Non-pigmented ciliary epithelial cell (primary cell): ENCODE measurements at places on chromosomes 2 and 18.

DNA sequence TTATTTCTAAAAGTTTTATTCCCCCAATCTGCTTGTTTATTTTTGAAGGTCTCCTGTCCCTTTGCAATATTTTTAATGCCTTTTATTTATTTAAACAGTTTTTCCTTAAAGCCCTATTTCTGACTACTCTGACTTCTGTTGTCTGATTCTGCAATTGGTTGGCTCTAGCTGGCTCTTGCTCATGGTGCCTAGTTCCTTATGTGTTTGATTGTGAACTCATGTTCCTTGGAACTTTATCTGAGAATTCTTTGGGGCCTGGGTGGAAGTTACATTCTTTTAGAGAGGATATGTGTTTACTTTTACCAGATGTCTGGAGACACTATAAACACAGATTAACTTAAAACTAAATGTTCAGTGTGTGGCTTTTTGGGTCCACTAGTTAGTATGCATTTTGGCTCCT is 175.9 kb downstream of the DYSF start:
- DNase-seq, result no peak

DNA sequence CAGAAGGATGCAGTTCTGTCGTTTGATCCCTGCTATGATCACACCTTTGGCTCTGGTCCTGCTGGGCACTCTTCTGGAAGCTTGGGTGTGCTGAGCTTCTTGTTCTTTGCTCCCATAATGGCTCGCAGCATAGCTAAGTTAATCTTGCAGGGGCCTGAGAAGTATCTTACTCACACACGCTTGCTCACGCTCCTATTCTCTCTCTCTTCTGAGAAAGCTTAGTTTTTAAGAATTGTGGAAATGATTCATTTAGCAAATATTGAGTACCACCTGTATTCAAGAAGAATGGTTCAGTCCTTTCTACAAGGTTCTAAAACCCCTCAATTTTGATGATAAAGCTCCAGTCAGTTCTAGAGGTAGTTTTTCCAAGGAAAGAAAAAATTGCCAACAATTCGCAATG is 40.6 kb downstream of the XRCC5 start:
- DNase-seq, result no peak

DNA sequence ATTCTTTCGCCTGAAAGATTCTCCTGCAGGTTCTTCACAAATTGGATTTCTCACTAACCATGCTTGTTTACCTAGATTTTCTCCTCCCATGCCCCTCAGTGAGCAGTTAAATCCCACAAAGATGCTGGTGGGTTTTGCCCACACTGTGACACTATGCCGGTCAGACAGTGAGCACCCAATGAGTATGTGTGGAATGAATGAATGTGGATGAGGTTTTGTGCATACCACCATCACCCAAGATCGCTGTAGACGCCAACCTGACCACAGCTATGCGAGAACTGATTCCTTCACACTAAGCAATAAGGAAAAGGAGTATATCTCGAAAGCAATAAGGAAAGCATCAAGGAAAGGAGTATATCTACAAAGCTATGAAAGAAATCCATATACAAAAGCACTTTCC is 116.7 kb downstream of the PID1 start:
- peak; percentile 42 for DNase-seq

DNA sequence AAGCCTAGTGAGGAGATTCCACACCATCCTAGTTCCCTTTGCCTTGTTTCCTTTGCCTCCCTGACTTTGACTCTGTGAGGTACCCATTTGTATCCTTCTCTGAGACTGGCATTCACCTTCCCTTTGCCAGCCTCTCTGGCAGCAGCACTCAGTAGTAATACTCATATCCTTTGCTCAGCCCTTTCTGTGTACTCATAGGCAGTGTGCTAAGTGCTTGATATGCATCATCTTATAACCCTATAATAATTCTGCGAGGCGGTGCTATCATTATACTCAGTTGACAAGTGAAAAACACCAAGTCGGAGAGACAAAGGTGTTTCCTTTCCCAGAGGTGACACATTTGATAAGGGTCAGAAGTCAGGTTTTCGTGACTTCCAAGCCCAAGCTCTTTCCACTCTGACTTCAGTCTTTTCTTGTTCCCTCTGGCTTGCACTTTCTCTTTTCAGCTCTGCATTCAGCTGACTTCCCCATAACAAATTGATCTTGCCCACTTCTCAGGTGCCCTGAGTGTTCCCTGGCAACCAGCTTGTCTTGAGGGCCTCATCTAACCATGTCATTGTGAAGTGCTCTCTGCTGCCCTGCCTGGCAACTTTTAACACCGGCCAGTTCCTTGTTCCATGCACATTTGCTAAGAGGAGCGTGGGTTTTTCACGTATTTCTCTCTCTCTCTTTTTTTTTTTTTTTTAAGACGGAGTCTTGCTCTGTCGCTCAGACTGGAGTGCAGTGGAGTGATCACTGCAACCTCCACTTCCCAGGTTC is 94.5 kb upstream of the UPP2 start:
- DNase-seq, result no peak

- DNase-seq, result peak; percentile 18
Observed at GRCh38 chr2:17857021-17857420, 21.4 kb upstream of the KCNS3 start.

DNA sequence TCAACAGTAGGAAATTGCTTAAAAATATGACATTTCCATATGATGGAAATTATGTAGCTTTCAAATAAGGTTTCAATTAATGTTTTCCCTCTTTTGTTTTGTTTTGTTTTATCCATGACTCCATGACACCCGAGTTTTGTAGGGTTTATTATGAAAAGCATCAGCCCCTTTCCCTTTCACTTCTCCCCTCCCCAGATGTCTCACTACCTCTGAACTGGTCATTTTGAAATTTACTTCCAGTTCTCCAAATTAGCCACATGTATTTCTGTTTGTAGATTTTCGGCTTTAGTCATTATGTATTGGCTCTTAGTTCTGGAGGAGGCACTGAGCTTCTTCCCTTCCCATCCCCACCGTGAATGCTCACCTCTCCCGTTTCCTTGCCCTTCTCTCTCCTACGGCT is 18.6 kb upstream of the VPS4B start:
- no peak for DNase-seq

DNA sequence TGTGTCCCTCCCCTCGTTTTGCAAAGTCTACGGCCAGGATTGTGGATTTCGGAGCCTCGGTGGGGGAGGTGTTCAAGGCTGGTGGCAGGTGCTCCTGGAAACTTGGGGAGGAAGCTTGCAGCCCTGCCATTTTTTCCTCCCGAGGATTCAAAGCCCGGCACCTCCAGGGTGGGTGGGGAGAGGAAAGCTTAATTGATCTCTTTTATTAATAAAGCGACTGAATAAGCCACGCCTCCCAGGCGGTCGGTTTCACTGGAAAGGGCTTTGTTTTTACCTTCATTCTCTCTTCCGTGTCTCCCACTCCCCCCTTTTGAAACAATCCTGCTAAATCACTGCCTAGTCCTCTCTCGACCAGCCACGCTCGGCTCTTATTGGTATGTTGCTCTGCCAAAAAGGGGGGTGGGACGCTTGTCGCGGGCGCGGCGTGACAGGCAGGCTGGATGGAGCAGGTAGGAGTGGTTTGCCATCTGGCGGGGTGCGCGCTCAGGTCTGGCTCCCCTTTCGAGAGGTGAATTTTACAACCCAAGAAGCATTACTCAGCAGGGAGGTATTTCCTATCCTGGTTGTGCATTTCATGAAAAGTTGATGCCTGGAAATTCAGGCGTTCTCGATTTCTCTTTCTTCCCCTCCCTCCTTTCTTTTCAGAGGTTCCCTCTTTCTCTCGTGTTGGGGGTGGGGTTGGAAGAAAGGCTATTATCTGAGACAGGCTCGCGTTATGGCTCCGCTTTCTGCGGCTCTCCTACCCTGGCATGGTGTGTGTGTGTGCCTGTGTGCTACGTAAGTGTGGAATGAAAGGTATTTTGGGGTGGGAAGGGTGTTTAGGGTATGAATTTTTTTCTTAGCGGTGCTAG is 1.4 kb downstream of the NEDD4L start:
- DNase-seq, result no peak

GRCh38 chr2:225069477-225069876 is 27.2 kb upstream of the DOCK10 start:
- DNase-seq, result no peak

DNA sequence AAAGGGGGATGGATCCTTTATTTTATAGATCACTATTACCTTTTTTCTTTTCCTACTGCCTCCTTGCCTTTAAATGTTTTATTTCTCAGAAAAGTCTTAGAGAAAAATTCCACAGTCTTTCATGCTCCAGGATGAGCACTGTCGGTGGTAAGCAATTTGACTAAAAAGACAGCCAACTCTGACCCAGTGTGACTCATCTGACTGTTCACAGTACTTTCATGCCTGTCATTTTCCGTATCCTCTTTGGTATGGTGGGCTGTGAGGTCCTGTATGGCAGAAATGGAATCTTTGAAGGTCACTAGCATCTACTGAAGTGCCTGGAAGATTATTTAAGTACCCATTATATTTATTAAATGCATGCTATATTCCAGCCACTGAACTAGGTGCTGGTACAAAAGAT is 2.1 kb upstream of the RFTN2 start:
- no peak for DNase-seq

DNA sequence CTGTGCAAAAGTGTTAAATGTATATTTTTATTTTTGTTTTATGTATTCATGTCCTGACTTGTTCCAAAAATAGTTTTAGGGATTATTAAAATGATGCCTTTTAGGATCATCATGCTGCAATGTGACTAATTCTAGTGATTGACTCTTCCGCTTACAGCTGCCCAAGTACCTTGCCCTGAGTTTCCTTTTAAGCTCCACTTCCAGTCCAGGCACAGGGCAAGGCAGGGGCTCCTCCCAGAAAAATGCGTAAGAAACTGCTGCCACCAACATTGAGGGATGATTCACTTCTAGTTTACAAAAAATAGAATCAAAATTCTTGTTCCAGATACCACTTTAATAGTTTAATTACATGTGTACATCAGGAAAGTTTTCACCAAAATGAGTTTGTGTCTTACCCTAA is 116.4 kb downstream of the IRS1 start:
- DNase-seq, result no peak

DNA sequence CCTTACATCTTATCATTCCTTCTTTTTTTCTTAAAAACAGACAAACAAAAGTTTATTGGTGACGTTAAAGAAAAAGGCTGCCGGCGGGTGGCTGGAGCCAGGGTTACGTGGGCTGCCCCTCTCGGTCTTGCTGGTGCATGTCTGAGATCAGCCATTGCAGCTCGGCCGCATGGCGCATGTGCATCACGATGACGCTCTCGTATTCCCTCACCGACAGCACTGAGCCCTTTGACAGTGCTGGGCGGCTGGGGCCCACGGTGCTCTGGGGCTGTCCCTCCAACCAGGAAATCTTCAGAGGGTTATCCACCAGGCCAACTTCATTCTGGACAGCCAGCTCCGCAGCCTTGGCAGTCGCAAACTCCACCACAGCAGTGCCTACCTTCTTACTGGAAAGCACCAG is 1081.8 kb upstream of the TMEFF2 start:
- no peak for DNase-seq

DNA sequence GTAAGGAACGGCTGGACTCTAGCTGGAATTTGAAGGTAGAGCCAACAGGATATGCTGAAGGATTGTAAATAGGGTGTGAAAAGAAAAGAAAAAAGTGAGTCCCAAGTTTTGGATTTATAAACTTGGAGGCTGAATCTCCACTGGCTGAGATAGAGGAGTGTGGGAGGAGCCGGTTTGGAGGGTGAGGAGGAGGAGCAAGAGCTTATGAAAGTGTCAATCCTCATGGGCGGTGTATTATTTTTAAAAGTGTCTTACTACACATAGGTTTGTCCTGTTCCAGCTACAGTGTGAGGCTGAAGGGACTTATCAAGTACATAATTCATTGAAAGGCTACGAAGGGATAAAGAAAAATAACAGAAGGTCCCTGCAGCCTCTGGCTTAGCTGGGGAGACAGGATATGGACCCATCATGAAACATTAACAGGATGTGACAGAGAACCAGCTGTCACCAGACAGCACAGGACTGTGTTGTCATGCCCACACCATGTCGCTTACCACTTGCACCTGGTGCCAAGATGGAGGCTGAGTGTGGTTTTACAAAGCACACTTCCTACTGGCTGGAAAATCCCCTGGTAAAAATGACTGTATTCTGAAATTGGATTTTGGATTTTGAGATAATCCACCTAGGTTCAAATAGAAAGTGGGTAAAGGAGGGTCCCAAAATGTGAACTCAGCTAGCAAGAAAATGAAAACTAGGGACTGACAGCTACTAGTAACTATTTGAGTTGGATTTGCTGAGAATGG is 2.5 kb upstream of the MREG start:
- no peak for DNase-seq

GRCh38 chr2:207504513-207505170 is 25.1 kb upstream of the CREB1 start:
- no peak for DNase-seq

- no peak for DNase-seq
Observed at GRCh38 chr2:164913640-164914350, 41.5 kb downstream of the SLC38A11 start.

GRCh38 chr2:75035444-75036353 is 77.3 kb downstream of the POLE4 start:
- no peak for DNase-seq

- DNase-seq, result no peak
Observed at GRCh38 chr18:57859314-57859713, 56.2 kb upstream of the ATP8B1 start.

- DNase-seq, result no peak
Observed at GRCh38 chr2:158546412-158547144, 89.8 kb downstream of the PKP4 start.
